ENCODE measurements at places on chromosomes 2 and 18.

DNA sequence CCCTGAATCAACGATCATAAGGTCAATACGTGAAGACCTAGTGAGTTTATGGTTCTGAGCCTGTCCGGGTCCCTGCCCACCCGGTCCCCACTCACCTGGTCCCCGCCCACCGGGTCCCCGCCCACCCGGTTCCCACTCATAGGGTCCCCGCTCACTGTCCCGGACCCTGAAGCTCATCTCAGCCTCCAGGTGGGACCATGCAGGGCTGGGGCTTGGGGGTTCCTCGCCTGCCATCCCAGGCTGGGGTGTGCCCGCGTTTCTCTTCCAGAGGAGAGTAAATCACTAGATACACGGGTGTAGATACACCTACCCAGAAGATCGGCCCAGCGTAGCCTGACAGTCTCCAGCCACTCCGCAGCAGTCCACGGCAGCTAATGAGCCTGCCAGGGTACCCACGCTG is 131.5 kb downstream of the MBP start:
- no peak overlapping the region for H3K27ac ChIP-seq
- no peaks in the 10 kb centered on the region for H3K36me3 ChIP-seq
- no peak for DNase-seq

DNA sequence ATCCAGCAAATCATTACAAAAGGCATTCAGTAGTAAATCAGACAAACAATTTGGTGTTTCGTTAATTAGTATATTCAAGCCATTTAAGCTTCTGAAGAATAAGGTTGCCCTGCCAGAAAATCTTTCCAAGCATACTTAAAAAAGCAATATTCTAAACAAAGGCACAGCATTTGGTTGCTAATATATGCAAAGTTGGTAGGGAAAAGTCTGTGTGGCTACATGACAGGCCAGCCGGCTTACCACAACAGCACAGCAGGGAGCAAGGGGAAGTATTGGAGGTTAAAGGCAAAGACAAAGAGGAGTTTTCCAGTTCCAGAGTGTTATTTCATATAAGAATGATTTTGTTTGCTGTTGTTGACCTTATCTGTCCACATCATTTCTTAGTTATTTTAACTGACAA is 282.3 kb downstream of the MBD5 start:
- H3K36me3 ChIP-seq, result peaks cover 2% of the 10 kb centered on the region
- DNase-seq, result no peak
- peak overlapping the region; percentile 7 for H3K4me3 ChIP-seq

DNA sequence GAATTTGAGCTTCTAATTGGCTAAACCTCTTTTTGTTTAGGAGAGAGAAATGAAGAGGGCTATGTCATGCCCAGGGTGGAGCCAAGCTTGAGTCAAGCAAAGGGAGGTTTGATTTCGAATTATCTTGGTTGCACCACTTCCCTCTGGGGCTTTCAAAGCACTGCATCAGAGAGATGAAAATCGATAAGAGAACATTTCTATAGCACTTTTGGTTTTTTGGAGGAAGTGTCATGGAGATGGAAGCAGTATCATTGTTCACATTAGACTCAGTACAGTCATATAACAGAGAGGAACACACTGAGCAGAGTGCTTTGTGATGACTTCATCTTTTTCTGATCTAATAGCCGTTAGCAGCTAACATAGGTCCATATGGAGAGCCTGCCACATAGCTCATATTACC is 120.3 kb upstream of the UXS1 start:
- H3K4me1 ChIP-seq, result peaks cover 12% of the 10 kb centered on the region
- no peaks in the 10 kb centered on the region for H3K36me3 ChIP-seq
- H3K27ac ChIP-seq, result no peak overlapping the region
- no peak for DNase-seq

DNA sequence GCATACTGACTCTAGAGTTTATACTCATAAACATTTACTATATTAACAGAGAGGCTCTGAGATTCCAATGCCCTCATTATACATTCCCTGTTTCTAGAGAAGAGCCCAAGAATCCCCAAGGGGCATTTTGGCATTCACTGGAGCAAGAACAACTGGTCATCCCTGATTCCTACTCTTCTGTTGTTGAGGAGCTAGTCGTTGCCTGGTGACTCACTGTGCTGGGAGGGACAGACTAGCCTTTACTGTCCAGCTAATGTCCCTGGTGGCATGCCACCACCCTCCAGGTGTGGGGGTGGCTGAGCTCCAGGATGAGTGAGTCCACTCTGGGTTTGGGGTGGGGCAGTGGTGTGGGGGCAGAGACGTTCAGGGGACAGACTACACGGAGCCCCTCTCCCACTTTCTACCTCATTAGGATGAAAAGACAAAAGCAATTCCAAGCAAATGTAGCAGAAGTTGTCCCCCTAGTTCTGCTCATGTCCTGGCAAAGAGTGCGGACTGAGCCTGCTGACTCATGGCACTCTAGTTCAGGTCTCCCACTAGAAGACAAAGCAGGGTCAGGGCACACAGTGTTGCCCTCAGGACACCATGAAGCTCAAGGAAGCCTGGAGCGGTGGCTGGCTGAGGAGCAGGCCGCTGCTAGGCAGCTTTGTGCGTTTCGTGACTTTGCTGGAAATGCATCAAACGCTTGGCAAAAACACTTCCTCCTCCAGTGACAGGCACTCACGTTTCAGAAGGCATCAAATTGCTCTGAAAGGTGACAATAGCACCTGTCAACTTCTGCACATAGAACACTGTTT is 49.4 kb downstream of the RHOB start:
- H3K27me3 ChIP-seq, result no peaks in the 10 kb centered on the region
- H3K4me3 ChIP-seq, result no peak overlapping the region
- H3K36me3 ChIP-seq, result no peaks in the 10 kb centered on the region

DNA sequence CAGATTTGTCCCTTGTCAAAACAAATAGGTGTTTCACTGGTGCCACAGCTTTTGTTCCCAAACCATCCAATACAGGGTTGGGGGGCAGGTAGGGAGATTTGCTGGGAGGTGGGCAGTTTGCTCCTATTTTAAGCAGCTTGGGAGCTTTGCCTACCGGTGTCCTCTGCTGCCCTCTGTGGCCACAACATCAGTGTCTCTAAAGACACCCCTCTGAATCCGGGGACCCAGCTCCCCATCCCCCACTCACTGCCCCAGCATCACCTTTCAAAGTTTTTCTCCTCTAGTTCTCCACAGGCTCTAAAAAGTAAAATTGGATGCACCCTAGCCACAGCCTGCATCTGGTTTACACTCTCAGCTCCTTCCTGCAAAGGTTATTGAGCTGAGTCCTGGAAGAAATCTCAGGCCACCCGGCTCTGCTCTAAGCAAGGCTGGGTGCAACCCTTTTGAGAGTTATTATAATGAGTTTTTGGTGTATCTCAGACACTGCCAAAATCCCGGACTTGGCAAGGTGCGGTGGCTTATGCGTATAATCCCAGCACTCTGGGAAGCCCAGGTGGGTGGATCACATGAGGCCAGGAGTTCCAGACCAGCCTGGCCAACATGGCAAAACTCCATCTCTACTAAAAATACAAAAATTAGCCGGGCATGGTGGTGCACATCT is 2.9 kb upstream of the EPAS1 start:
- peaks cover 82% of the 10 kb centered on the region for H3K27me3 ChIP-seq
- H3K36me3 ChIP-seq, result no peaks in the 10 kb centered on the region

GRCh38 chr2:63052411-63053080 is 1.9 kb downstream of the OTX1 start:
- peak overlapping the region; percentile 85 for H3K4me3 ChIP-seq
- peaks cover 96% of the 10 kb centered on the region for H3K27me3 ChIP-seq
- peaks cover 59% of the 10 kb centered on the region for H3K4me1 ChIP-seq
- DNase-seq, result no peak

DNA sequence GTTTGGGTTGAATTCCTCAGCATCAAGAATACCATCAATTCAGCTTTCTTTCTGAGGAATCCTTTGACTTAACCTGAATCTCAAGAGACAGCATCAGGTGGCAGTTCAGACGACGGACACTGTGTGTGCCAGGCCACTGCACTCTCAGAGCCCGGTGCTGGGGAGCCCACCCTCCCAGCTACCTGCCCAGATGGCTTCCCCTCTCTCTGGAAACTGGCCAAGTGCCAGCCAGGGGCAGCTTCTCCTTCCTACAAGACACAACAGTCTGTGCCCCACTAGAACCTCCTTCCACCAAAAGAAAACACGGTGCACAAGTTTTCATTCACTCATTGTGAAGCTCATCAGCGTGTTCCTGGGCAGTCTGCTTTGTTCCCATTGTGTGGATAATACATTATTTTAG is 28.5 kb downstream of the MAL start:
- H3K36me3 ChIP-seq, result no peaks in the 10 kb centered on the region
- H3K4me1 ChIP-seq, result peaks cover 47% of the 10 kb centered on the region
- DNase-seq, result no peak
- H3K4me3 ChIP-seq, result no peak overlapping the region
- H3K27me3 ChIP-seq, result peaks cover 25% of the 10 kb centered on the region
- no peak overlapping the region for H3K27ac ChIP-seq

- H3K27me3 ChIP-seq, result no peaks in the 10 kb centered on the region
- peaks cover 25% of the 10 kb centered on the region for H3K4me1 ChIP-seq
- no peaks in the 10 kb centered on the region for H3K36me3 ChIP-seq
- H3K4me3 ChIP-seq, result no peak overlapping the region
These were observed 278.2 kb upstream of the NCKAP5 start for GRCh38 chr2:133846476-133846875.

DNA sequence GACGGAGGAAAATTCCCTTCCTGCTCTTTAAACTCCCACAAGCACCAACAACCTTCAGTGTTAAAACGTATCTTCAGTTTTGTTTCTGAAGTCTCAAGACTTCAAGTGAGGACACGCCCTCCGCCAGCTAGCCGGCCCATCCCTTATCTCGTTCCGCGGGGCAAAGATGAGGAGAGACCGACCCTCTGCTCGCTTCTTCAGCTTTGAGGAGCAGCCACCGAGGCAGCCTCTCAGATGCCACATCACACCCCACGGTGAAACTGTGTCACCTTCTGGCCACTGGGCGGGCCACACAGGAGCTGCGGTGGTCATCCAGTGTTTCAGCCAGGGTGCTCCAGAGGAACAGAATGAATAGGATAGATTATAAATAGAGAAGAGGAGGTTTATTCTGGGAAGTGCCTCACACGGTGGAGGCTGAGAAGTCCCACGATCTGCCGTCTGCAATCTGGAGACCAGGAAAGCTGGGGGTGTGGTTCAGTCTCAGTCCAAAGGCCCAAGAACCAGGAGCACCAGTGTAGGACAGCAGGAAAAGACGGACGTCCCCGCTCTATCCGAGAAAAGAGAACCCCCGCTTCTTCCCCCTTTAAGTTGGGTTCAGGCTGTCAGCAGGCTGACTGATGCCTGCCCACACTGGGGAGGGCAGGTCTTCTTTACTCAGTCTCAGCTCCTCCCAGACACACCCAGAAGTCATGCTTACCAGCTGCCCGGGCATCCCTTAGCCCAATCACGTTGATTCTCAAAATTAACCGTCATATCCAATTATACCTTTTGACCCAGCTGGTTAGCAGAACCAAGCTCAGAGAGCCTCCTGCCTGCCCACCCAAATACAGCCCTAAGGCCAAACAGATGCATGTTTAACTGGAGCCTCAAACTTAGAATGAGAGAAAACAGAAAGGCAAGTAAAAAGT is 399.7 kb upstream of the ID2 start:
- no peak for DNase-seq
- peaks cover 11% of the 10 kb centered on the region for H3K4me1 ChIP-seq
- H3K4me3 ChIP-seq, result no peak overlapping the region

DNA sequence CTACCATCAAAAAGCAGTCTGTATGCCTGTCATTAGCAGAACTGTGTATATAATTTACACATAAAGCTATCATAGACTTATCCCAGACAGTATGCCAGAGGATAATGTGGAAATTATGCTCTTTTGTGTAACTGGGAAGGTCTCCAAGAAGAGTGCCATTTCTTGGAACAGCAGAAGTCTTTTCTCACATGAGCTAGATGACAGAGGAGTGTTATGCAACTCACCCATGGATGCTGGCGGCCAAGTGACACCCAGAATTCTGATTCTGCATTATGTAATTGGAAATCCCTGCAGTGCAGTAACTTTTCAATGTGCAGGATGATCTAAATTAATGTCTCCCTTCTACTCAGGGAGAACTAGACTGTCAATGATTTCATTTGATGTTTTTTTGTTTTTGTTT is 160.0 kb downstream of the UBE2E3 start:
- H3K4me1 ChIP-seq, result peaks cover 12% of the 10 kb centered on the region
- H3K27me3 ChIP-seq, result no peaks in the 10 kb centered on the region
- no peak overlapping the region for H3K4me3 ChIP-seq

- no peak overlapping the region for H3K27ac ChIP-seq
- peaks cover 15% of the 10 kb centered on the region for H3K4me1 ChIP-seq
- H3K4me3 ChIP-seq, result no peak overlapping the region
These were observed 214.0 kb downstream of the MYO1B start for GRCh38 chr2:191459158-191459557.

- H3K27me3 ChIP-seq, result no peaks in the 10 kb centered on the region
- H3K27ac ChIP-seq, result no peak overlapping the region
- no peaks in the 10 kb centered on the region for H3K4me1 ChIP-seq
- H3K4me3 ChIP-seq, result no peak overlapping the region
- no peak for DNase-seq
- no peaks in the 10 kb centered on the region for H3K36me3 ChIP-seq
These were observed 325.2 kb downstream of the OSR1 start for GRCh38 chr2:19033240-19033639.

GRCh38 chr18:6650747-6651146 is 78.8 kb upstream of the ARHGAP28 start:
- no peak overlapping the region for H3K4me3 ChIP-seq
- DNase-seq, result no peak
- no peaks in the 10 kb centered on the region for H3K27me3 ChIP-seq
- no peaks in the 10 kb centered on the region for H3K36me3 ChIP-seq
- no peaks in the 10 kb centered on the region for H3K4me1 ChIP-seq

DNA sequence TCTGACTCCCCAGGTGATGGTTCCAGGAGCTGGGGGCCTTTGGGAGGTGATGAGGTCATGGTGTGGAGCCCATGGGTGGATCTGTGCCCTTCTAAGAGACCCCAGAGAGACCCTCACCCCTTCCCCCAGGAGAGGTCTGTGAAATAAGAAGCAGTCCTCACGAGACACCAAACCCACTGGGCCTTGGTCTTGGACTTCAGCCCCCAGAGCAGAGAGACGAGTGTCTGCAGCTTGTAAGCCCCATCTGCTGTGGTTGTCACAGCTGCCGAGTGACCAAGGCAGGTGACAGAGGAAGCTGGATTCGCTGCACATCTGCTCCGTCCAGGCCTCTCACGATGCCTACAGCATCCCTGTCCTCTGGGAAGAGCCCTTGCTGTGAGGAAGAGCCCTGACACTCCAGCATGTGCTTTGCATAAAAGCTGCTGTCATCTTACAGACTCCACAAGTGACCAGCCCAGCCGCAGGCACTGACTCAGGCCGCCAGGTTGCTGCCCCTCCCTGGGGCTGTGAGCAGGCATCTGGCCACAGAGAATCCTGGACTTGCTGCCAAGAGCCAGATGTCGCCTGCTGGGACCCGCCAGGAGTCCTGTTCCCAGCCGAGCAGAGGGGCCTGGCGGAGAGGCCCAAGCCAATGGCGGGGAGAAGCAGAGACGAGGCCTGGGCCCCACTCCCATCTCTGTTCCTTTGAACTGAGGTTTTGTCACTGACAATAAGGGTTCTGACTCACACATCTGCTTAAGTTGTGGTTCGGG is 150.8 kb downstream of the PXDN start:
- no peaks in the 10 kb centered on the region for H3K36me3 ChIP-seq
- no peak for DNase-seq
- H3K4me1 ChIP-seq, result peaks cover 14% of the 10 kb centered on the region
- H3K27ac ChIP-seq, result no peak overlapping the region
- no peak overlapping the region for H3K4me3 ChIP-seq
- no peaks in the 10 kb centered on the region for H3K27me3 ChIP-seq

Data from neural crest cell (in vitro differentiated cells).